ENCODE measurements at places on chromosomes 7 and 10.

DNA sequence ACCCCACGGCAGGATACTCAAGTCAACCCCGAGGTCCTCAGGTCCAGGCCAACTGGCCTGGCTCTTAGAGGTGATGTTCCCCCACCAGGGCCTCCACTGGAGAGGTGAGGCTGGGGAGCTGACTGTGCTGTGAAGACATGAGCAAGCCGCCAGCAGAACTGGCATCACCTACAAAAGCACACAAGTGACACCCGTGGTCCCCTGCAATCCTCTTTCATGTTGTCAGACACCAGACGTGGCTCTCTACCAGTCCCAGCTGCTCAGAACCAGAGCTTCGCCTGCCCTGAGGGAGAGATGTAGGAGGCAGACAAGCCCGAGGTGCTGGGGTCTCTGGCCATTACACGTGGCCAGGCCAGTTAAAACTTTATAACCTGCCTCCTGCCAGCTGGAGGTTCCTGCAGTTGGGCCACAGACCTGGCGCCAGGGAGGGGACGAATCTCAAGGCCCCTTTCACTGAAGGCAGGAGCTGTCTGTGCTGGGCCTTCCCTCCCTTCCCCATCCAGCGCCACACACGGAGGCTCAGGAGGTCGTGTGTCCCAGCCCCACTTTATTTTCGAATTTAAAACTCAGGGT lies 2.2 kb downstream of the COMTD1 start:
- no peak for DNase-seq

- DNase-seq: no peak
Measured at GRCh38 chr10:89966211-89966610, 264.8 kb downstream of the KIF20B start.

GRCh38 chr10:91378061-91378460 lies 32.1 kb upstream of the HECTD2 start:
- DNase-seq: no peak

GRCh38 chr7:158001003-158001402 lies 586.6 kb downstream of the PTPRN2 start:
- DNase-seq: no peak

DNA sequence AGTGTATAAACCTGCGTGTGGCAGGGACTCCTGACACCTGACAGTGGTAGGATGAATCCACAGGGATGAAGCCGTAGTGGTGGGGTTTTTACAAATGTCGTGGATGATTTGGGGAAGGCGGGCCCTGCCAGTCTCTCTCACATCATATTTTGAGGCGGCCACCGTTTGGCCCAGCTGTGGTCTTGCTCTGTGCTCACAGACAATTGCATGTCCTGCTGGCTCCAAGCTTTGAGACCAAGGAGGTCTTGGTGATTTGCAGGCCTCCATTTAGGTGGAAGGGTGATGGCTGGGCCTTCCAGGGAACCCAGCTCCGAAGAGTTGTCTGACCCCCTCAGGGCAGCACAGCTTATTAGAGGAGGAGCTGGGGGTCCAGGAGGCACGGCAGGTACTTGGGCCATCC lies 151.1 kb upstream of the SHH start:
- no peak for DNase-seq

DNA sequence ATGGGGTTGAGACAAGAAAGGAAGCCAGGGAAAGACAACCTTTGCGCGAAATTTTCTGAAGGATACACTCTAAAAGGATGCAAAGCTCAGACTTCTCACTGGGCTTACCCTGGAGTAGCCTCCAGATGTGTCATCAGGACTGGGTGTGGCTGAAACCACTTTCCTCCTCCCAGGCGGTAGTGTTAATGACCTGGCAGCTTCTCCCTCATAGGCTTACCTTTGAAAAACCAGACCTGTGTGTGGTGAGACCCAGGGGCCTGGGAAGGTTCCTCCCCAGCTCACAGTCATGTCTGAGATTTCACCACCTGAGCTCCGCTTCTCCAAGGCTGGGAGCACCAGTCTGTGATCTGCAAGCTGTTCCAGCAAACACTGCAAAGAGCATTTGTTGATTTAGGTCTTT lies 93.7 kb downstream of the EPC1 start:
- no peak for DNase-seq

- DNase-seq: peak; percentile 25
Measured at GRCh38 chr7:143245123-143245522, 18.1 kb upstream of the GSTK1 start.

DNA sequence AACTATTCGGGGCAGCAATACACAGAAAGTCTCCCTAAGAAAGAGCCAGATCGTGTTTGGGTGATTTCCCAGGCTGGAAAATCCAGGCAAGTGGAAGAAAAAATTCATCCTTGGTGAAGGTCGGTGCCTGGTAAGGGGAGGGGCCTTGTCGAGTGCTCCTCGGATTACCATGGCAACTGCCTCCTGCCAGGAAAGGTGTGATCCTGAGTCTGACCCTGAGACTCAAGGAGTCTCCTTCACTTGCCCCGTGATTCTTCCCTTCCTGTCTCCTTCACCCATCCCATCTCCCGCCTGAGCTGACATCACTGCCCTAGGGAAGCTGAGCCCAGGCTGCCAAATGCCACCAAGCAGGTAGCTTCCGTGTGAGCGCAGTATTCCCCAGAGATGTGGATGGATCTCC lies 112.2 kb downstream of the MYL10 start:
- DNase-seq: no peak

DNA sequence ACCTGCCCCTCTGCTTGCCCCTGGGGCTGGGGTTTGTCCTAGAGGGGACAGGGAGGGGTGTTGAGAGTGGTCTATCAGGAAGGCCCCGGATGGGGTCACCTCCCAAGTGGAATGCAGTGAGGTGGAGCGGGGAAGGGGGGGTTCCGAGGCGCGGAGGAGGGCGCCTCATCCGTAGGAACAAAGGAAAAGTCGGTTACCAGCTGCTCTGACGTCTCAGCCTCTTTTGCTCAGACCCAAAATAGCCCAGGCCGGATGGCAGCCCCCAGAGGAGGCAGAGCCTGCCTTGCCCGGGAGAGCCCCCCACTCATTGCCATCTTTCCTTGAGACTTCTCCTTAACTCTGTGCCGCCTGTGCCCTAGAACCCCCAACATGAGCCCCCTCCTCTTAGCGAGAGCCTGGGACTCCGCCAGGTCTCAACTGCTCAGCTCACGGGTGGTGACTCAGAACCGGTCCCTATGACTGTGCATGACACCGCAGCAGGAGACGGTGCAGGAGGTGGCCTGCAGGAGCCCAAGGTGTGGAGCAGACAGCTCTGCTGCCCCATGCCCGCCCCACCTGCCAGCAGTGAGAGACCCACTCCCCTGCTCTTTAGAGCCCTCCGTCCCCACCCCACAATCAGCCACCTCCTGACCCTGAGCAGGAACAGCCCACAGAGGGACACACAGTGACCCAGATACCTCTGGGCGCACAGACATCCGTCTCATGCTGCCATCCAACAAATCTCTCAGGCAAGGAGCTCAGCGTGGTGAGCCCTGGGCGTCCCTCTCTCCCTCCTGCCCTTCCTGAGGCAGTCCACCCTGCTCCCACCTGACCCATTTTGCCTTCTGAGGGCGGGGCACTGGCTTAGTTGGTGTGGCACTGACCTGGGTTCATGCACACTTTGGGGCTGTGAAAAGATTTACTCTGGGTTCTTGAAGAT lies 13.1 kb downstream of the STX1A start:
- DNase-seq: peak; percentile 39

GRCh38 chr7:157011333-157012112 lies 1.1 kb upstream of the MNX1 start:
- DNase-seq: no peak

GRCh38 chr10:44878706-44879530 lies 32.2 kb upstream of the TMEM72 start:
- DNase-seq: peak; percentile 87

GRCh38 chr10:21194510-21194993 lies 297.4 kb upstream of the NEBL start:
- peak; percentile 20 for DNase-seq

GRCh38 chr10:66575251-66575855 lies 350.5 kb upstream of the LRRTM3 start:
- no peak for DNase-seq

- peak; percentile 86 for DNase-seq
Measured at GRCh38 chr7:54985426-54986330, 33.1 kb upstream of the EGFR start.

- DNase-seq: no peak
Measured at GRCh38 chr7:8201846-8202441, 60.0 kb downstream of the ICA1 start.

- DNase-seq: no peak
Measured at GRCh38 chr7:38282081-38282480, 8.6 kb upstream of the TARP start.

DNA sequence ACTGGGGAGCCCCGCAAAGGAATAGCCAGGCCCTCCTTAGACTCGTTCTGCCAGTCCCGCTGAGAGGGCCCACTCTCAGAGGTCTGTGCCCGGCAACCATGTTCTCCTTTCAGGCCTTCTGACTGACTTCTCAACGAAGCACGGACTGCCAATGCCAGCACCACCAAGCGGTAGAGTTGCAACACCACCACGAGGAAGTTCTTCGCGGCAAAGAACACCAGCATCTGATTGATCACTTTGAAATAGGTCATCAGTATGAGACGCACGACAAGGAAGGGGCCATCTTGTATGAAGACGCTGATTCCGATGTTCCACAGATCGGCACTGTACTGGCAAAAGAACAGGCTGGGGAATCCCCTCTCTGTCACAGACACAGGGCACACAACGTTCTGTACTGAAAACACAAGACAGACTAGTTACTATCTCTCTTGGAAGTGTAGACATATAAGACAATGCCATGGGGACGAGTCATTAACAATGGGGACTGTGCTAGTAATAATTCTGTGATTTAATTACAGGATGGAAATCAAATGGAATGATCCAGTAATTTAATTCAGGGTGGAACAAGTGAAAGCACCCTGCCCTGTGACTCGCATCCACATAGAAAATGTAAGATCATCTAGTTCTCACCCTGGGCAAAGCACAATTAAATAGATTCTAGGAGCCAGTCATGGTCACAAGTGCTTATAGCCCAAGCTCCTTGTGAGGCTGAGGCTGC lies 42.7 kb downstream of the TMEM26 start:
- DNase-seq: no peak

GRCh38 chr7:43725251-43725650 lies 4.1 kb downstream of the COA1 start:
- no peak for DNase-seq

- DNase-seq: no peak
Measured at GRCh38 chr10:79241629-79241989, 105.7 kb upstream of the PPIF start.

DNA sequence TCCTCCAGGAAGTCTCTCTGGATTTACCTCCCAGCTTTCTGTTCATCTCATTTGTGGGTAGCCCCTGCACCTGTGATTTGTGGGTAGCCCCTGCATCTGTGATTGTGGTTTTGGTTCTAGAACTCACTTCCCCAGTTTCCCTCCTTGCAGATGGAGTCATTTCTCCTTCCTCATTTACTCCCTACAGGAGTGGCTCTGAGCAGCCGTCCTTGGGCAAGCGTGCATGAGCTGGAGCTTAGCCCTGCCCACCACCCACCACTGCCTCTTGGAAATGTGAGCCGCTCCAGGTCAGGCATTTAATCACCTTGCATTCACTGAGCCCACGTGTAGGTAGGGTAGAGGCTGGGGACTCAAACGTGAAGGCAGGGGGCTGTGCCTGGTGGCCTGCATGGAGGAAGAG lies 8.2 kb downstream of the COL26A1 start:
- DNase-seq: no peak

GRCh38 chr10:58514111-58514770 lies 1.6 kb downstream of the BICC1 start:
- DNase-seq: no peak

- DNase-seq: peak; percentile 15
Measured at GRCh38 chr10:72483471-72483870, 128.8 kb upstream of the DNAJB12 start.

- no peak for DNase-seq
Measured at GRCh38 chr10:11433657-11434056, 177.8 kb downstream of the USP6NL start.

GRCh38 chr10:43968076-43968475 lies 319.4 kb upstream of the ZNF32 start:
- no peak for DNase-seq

DNA sequence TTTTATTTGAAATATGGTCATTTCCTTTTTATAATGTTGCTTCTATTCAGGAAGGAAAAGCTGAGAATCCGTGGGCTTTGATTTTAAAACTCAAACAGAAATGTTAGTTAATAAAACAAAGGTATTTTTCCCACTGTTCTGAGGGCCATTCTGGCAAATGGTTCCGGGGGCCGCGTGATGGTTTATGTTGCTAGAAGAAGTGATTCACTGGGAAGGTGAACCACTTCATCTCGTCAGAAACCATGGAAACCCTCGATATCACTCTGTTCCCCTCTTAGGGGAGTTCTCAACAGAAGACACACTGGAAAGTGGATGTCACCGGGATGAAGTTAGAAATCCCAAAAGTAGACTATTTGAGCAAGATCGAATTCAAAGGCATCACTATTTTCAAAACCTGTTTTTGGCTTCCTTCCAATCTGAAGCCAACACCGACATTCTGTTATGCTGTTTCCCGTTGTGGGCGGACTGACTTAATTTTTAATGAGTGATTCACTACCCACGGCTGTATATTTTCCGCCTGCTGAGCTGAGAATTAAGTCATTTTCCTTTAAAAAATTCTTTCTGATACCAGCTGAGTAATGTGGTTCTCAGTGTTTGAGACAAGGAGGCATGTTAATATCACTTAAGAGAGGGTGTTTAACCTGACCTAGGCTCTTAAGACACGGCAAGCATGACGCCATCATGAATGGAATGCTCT lies 84.1 kb downstream of the PTPRE start:
- DNase-seq: peak; percentile 86

DNA sequence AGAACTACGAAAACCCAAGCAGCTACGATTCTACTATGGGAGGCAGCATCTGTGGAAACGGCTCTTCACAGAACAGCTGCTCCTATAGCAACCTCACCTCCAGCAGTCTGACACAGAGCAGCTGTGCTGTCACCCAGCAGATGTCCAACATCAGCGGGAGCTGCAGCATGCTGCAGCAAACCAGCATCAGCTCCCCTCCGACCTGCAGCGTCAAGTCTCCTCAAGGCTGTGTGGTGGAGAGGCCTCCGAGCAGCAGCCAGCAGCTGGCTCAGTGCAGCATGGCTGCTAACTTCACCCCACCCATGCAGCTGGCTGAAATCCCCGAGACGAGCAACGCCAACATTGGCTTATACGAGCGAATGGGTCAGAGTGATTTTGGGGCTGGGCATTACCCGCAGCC lies 81.6 kb upstream of the SAMD8 start:
- DNase-seq: no peak

- DNase-seq: no peak
Measured at GRCh38 chr7:135917721-135918120, 59.4 kb downstream of the MTPN start.
